Right renal pelvis (tissue), 4 donors: ENCODE measurements at places on chromosomes 7 and 10. TPM values are rescaled to one million over a fixed set of nuclear protein-coding genes. Genes with fewer than 3 reads are reported as not detected.

DNA sequence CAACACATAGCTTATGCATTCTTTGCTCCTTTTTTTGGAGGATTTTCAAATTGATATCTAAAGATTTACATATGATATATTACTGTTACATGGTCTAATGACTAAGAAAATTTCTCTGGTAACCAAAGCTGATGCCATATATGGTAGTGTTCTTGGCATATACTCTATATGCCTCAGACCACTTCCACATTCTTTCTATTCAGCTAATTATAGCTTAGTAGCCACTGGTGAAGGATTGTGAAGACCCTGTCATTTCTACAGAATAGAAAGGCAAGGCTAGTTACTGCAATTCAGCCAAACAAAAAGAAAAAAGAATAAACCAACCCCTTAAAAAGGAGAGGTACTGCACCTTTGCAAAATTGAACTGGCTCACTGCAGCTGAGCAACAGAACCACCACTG is 3.7 kb downstream of the PURB start:
- no peak for DNase-seq

GRCh38 chr7:36400036-36400435 is 10.4 kb downstream of the ANLN start:
- no peak for DNase-seq

GRCh38 chr10:58435297-58435985 is 50.2 kb downstream of the TFAM start:
- DNase-seq, result no peak

GRCh38 chr10:71081229-71081560 is 131.2 kb upstream of the UNC5B start:
- no peak for DNase-seq

- no peak for DNase-seq
These were observed 97.7 kb downstream of the WDFY4 start for GRCh38 chr10:48782386-48782785.

- DNase-seq, result no peak
These were observed 549.1 kb downstream of the NXPH1 start for GRCh38 chr7:8982338-8982992.

DNA sequence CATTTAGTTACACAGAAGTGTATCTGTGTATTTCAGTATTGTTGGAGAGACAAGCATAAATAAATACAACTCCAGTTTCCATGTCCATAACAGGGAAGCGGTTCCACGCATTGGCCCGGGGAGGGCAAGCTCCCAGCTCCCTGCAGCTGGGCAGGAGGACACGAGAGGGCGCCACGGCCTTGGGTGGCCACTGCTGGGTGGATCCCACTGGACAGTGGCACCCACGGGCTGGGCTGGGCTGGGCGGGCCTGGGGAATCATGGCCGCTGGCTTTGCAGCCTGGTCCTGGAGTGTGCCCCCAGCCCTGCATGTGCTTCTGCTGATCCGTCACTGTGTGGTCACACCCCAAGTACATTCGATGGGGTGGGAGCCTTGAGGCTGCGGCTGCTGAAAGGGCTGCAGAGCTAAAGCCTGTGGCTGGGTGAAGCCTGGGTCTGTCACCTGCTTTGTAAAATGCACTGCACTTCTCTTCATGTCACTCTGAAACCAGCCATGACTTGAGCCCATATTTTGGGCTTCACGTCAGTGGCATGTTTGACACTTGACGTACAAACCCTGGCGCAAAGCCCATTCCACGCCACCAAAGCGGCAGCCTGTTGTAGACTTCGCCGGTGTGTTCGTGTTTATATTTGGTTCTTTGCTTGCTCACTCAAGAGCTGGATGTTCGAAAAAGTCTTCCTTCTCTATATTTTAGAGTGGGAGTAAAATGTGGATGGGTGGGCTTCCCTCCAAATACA is 27.5 kb downstream of the LRRC27 start:
- no peak for DNase-seq

GRCh38 chr7:120877701-120878100 is 19.8 kb upstream of the TSPAN12 start:
- no peak for DNase-seq

GRCh38 chr7:75814407-75814947 is 871 bp upstream of the CCL24 start:
- no peak for DNase-seq

The HYAL4 gene
- polyA plus RNA-seq, result 0.19 TPM

The NUP42 gene
- polyA plus RNA-seq, result 55.3 TPM

The GPR15LG gene
- polyA plus RNA-seq, result not detected

The GNAT3 gene
- not detected for polyA plus RNA-seq

The COBL gene
- polyA plus RNA-seq, result 17.4 TPM

The RHOBTB1 gene
- polyA plus RNA-seq, result 80.5 TPM

The ZCCHC24 gene
- 27.9 TPM for polyA plus RNA-seq
